ENCODE measurements at places on chromosomes 3 and 15. TPM values are rescaled to one million over a fixed set of nuclear protein-coding genes. Genes with fewer than 3 reads are reported as not detected.

DNA sequence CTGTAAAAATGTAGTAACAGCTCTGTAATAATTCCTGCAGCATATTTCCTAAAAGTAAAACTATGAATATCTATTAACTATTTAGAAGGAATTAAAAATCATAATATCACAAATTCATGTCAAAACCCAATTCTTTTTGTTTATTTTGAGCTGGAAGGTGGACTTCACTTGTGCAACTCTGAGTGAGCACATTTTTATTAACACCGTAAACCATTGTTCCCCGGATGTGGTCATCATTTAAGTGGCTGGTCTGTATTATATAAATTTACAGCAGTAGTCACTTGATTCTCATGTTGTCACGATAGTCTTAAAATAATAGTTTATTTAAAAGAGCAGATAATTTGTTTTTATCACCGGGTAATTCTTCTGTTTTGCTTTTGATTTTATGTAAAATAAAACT lies 43.0 kb upstream of the UTS2B start:
- no peak for DNase-seq

GRCh38 chr15:49908236-49908932 lies 210.6 kb downstream of the ATP8B4 start:
- DNase-seq: no peak

DNA sequence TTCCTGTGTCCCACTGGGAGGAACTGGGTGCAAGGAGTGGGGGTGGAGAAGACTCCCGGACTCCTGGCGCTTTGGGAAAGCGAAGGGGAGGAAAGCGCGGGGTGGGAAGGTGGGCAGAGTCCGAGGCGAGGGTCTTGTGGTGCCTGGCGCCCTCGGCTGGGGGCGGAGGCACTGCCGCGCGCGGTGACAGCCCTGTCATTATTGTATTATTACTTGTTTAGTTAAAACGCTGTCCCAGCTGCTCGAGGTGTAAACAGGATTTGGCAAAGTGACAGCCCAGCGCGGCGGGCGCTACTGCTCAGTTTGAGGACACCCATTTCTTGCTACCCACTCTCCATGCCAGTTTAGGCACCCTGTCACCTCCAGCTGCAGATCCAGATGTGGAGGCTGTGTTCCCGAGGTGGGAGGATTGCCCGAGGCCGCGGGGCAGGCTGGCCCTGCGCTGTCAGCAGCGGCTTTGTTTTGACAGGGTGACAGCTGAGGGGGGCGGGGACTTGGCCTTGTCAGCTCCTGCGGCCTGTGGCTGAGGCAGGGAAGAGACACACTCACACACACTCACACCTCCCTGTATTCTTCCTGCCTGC lies 1.0 kb downstream of the KAT2B start:
- peak; percentile 76 for DNase-seq

DNA sequence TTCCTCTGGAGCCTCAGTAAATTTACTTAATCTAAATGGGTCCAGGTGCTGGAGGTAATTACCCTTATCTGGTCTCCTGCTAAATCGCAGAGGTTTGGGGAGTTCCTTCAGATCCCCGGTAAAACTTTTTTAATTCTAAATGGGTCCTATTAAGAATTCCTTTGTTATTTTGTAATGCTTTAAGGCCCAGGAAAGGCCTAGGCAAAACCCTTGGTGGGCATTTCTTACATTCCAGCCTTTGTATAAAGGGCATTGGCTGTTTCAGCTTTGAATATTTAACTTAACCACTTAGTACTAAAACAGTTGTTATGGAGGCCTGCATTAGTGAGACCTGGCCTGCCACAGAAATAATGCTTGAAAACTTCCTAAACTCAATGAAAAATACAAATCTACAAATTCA lies 14.9 kb upstream of the ZNF662 start:
- DNase-seq: no peak

MAP2K5 gene
- 2.2 TPM for total RNA-seq

- DNase-seq: no peak
Observed at GRCh38 chr3:45832699-45833098, 9.2 kb downstream of the LZTFL1 start.

TRPM1 gene
- not detected for total RNA-seq

SNRPN gene
- total RNA-seq: 438 TPM

GRCh38 chr3:12235691-12236090 lies 53.2 kb upstream of the PPARG start:
- DNase-seq: peak; percentile 10

DNA sequence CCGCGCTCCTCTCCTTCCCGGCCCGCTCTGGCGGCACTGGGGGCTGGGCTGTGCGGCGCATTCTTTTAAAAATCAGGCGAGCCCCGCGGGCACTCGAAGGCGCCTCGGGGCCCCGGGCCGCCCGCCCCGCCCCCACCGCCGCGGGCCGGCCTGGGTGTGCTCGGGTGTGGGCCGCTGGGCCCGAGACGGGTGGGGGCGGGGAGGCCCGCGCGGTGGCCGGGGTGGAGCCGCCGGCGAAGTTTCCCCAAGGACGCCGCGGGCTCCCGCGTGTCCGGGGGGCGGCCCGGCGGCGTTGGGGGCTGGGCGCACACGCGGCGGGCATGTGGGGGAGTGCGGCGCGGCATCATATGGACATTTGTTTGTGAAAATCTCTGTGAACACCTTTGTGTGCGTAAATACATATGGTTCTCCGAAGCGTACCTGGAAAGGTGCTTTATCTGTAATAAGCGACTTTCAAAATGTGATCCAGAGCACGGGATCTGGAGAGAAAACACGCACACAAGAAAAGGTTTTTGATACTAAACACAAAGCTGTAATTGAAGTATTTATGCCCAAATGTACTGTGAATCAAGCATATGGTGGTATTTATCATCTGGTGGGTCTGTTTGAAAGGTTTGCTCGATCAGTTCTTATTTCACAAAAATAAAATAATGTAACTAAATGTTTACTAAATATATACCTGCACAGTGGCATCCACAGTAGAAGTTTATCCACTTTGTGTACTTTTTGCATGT lies 612 bp upstream of the TBL1XR1 start:
- peak; percentile 73 for DNase-seq

TNNC1 gene
- not detected for total RNA-seq

GRCh38 chr3:159627229-159627628 lies 361.4 kb upstream of the IL12A start:
- peak; percentile 45 for DNase-seq

DNA sequence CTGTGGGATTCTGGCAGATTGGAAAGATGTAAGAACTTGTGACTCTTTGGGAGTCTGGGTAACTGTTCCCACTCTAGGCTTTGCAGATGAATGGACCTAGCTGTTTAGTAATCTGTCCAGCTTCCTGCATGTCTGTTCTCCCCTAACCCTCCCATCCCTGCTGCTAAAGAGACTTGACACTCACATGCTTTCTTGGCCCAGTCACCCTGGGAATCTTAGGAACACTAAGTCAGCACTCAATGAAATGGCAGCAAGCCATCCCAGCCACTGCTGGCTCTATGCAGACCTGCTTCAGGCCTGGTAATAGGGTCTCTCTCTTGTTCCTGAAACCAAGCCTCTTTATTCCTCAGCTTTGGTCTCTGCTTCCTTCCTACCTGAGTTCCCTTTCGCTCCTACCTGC lies 63.7 kb upstream of the THSD4 start:
- no peak for DNase-seq

DNA sequence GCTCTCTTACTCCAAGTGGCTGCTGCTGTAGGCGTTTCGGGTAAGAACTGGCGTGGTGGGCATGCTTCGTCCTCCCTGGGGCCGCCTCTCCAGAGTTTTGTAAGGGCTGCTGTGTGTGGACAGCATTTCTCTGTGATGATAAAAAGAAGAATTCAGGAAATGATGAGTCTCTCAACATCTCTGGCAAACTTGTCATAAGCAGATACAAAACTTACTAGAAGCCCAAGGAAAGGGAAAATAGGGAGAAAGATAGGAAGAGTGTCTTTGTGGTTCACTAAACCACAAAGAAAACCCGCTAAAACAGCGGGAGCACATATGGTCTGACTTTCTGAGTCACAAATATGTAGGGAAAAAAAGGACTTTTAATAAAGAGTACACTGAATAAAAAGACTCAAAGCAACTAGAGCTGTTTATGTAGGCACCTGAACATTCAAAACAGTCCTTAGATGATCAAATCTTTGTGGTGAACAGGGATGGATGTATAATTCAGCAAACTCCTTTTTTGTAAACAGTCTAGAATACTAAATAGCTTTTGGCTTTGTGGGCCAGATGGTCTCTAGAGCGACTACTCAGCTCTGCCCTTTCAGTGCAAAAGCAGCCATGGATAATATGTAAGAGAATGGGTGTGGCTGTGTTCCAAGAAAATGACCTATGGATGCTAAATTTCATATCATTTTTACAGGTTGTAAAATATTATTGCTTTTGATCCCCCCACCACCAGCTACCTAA lies 60.4 kb upstream of the LMOD3 start:
- DNase-seq: peak; percentile 58

KCNH8 gene
- not detected for total RNA-seq

TICRR gene
- 10.0 TPM for total RNA-seq

GRCh38 chr3:131107637-131108433 lies 81.2 kb downstream of the NEK11 start:
- no peak for DNase-seq

- DNase-seq: no peak
Observed at GRCh38 chr15:85034276-85034675, 52.6 kb downstream of the PDE8A start.

GRCh38 chr3:107970993-107971580 lies 119.7 kb downstream of the CD47 start:
- no peak for DNase-seq

DNA sequence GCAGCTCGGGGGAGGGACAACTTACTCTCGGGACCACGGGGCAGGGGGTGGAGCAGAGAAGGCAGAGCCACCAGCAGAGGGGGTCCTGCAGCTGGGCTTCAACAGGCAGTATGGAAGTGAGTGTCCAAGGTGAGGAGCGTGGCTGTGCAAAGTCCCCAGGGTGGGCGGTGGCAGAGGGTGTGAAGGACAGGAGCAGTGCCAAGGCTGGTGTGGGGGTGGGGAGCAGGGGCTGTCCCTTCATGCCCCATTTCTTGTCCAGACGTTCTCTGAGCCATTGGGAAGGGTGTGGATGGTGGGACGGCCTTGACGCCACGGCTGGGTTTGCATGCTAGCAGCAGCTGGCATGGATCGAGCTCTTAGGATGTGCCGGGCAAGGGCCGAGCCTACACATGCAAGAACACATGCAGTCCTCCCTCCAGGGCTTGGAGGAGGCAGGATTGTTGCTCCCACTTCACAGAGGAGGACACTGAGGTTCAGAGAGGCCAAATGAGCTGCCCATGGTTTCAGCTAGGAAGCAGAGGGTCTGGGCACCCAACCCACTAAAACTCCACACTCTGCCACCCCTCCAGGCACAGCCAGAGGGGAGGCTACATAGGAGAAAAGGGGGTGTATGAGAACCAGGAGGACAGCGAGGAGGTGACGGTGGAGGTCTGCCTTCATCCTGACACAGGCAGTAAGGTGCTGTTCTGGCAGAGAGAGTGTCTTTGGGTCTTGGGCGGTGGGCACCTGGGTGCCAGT lies 93.6 kb downstream of the TBC1D2B start:
- no peak for DNase-seq

- no peak for DNase-seq
Observed at GRCh38 chr3:82259994-82260393, 498.5 kb upstream of the GBE1 start.

GPR149 gene
- total RNA-seq: not detected

- no peak for DNase-seq
Observed at GRCh38 chr3:126679831-126680666, 24.0 kb upstream of the CHCHD6 start.

DNA sequence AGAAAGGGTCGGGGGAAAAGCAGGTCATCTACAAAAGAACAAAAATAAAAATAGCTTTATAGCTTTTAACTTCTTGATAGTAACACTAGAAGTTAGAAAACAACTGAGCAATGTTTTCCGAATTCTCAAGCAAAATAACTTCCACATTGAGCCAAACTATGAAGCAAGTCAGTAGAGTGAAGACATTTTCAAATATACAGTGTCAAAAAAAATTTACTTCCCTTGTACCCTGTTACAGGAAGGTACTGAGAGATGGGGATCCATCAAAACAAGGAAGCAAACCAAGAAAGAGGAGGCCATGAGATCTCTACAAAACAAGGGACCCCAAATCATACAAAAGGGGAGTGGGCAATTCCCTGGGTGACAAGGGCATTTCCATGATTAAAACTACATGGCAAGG lies 26.6 kb upstream of the STIMATE start:
- DNase-seq: no peak

KY gene
- 2.6 TPM for total RNA-seq

GRCh38 chr3:183259621-183260020 lies 6.6 kb downstream of the B3GNT5 start:
- no peak for DNase-seq

- peak; percentile 7 for DNase-seq
Observed at GRCh38 chr3:94159062-94159828, 96.4 kb downstream of the NSUN3 start.

- no peak for DNase-seq
Observed at GRCh38 chr15:90979582-90979981, 14.8 kb downstream of the PRC1 start.

SPRED1 gene
- total RNA-seq: 15.9 TPM

DNA sequence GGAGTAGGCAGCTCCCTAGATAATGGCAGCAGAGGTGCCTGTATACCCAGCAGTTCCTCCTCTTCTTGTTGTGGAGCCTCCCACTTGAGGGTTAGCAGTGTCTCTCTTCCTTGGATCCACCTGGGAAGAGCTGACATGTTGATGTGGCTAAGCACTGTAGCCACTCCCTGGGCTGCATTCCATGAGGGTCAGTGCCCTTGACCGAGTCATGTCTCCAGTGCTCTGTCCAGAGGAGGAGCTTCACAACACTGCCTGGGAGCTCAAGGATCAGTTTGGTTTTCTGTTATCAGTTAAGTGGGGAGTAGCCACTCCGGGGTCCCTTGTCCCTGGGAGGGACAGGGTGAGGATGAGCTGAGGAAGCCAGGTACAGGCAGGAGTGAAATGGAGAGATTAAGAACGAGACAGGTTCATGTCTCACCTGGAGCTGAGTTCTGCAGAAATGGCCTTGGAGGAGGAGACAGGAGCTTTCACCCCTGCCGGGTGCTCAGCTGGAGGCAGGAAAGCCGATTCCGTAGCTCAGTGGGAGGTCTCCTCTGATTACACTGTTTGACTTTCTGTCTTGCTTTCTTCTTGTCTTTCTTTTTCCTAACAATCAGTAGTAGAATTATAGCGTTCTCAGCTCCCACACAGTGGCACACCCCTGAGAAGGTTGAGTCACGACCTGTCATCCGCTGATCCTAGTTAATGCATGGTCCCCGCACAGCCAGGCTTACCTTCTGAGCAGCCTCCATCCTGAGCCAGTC lies 57.9 kb upstream of the SEC22A start:
- peak; percentile 44 for DNase-seq
